ENCODE measurements at places on chromosomes 5 and 9. TPM values are rescaled to one million over a fixed set of nuclear protein-coding genes. Genes with fewer than 3 reads are reported as not detected.

Gene ANKRD55
- not detected for total RNA-seq

Gene SCGB3A2
- not detected for total RNA-seq

Gene ZNF883
- total RNA-seq: 2.7 TPM

Gene MAN1B1
- 45.4 TPM for total RNA-seq

Gene LCN9
- 0.78 TPM for total RNA-seq

Gene KCTD16
- 2.8 TPM for total RNA-seq

Gene TRPM3
- total RNA-seq: 1.3 TPM

Gene AK8
- total RNA-seq: 0.99 TPM

Gene BHMT2
- 0.33 TPM for total RNA-seq

Gene CEL
- total RNA-seq: 0.79 TPM

Gene DAB2
- 1.6 TPM for total RNA-seq

Gene MLANA
- total RNA-seq: 1.1 TPM

Gene MYOT
- total RNA-seq: 0.38 TPM

Gene CERT1
- total RNA-seq: 16.8 TPM

Gene EMB
- 11.1 TPM for total RNA-seq

Gene PIGO
- 10.8 TPM for total RNA-seq

GRCh38 chr5:97095318-97095732, 47.1 kb downstream of the LIX1 start:
- ATAC-seq: no peak

GRCh38 chr5:128681096-128681495, 143.1 kb upstream of the FBN2 start:
- ATAC-seq: no peak

DNA sequence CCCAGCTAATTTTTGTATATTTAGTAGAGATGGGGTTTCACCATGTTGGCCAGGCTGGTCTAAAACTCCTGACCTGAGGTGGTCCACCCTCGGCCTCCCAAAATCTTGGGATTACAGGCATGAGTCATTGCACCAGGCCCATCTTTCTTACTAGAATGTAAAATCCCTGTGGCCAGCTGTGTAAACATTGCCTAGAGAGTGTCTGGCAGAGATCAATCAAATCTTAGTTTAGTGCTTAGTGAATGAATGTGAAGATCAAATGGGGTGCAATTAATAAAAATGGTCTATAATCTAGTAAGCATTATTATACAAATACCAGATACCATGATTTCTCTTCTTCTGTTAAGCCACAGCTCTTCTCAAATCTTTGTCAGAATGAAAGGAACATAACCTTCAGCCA, 289.9 kb downstream of the KCTD16 start:
- ATAC-seq: no peak

- ATAC-seq: no peak
These were observed 369.0 kb downstream of the ACTL7B start for GRCh38 chr9:108486831-108487230.

GRCh38 chr9:126842977-126843799, 17.3 kb upstream of the ZBTB34 start:
- no peak for ATAC-seq

DNA sequence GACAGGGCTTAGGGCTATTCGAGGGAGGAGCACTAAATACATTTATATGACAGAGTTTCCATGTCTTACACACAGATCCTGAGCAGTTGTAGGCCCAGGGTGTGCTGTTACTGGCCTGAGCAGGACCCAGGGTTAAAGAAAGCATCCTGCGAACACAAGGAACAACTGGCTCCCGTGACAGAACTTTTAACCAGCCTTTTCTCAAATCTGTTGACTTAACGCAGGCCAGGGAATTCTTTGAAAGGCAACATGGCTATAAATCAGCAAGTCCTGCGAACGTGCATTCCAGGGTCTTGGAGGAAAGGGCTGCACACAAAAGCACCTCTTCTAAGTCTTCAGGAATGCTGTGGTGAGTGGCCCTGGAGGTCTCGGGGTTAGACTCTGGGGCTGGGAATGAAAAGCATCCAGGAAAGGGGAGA, 45.2 kb upstream of the ANKRD55 start:
- peak; percentile 86 for ATAC-seq

DNA sequence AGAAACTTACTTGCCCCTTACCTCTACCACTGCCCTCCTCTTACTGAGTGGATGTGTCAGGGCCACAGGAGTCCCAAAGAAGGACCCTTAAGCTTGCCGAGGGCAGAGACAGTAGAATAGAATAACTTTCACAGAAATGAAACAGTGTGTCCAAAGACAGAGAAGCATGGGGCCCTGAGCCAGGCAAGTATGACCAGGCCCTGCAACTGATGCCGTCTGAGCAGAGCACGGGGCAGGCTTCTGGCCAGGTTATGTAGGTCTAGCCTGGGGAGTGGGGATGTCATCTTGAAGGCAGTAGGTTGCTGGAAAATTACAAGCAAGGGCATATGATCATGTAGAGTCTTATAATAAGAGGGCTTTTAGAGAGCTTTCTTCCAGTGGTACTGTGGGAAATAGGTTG, 415.4 kb downstream of the KDM4C start:
- no peak for ATAC-seq

GRCh38 chr5:68369457-68370125, 154.0 kb downstream of the PIK3R1 start:
- no peak for ATAC-seq

GRCh38 chr9:89952401-89952800, 347.6 kb downstream of the GADD45G start:
- no peak for ATAC-seq

DNA sequence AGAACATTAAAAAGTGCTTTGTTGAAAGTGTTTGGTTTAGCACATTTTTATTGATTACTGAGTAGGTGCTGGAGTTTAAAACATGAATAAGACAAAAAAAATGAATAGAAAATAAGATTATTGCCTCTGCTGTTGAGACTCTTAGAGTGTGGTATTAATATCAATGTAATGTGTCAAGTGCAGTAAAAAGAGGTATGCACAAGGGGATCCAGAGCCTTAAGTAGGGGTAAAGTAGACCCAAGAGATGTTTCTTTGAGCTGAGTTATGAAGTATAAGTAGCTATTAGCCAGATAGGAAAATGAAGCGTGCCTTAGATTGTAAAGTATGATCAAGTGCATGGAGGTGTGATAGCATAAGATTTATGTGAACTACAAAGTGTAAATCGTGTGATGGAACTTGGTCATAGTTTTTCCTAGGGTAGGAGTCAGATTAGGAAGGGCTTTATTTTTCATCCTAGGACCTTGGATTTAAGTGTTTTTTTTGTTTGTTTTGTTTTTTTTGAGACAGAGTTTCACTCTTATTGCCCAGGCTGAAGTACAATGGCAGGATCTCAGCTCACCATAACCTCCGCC, 45.2 kb downstream of the NSD1 start:
- ATAC-seq: no peak

- ATAC-seq: no peak
These were observed 612.5 kb downstream of the EFNA5 start for GRCh38 chr5:107058235-107058634.

- no peak for ATAC-seq
These were observed 93.4 kb downstream of the LMX1B start for GRCh38 chr9:126707083-126707482.

DNA sequence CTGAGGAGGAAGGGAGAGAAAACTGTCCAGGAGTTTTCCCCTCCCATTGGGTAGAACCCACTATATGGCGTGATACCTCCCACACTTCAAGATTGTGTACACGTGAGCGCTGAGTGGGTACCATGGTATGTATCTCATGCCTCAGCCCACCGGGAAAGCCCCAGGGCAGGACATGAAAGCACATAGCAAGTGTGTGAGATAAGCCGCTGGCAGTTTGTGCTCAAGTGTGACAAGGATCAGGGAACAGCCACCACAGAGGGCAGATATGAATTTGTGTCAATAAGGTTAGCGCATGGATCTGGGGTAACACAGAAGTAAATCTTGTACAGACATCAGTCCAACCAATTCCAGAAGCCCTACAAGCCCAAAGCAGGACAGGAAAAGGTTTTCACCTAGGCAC, 42.6 kb upstream of the NAA35 start:
- no peak for ATAC-seq

DNA sequence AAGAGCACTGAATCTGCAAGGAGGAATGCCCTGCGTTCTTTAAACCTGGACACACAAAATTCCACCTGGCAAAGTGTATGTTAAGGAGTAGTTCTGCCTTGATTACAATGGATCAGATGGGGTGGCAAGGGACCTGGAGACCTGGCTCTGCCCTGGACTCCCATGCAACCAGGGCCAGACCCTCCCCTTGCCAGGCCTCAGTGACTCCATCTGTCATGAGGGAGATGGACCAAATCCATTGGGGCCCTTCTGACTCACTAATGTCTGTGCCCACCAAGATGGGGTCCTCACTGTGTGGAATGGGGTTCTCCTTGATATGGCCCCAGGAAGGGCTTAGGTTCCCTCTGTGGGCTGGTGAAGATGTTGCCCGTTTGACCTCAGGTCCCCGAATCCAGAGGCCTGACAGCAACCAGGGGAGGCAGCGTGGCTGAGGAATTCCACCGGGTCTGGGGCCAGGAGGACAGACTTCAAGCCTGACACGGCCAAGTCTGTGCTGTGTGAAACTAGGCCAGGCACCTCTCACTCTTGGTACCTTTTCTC, 100.3 kb downstream of the PAX5 start:
- ATAC-seq: no peak

DNA sequence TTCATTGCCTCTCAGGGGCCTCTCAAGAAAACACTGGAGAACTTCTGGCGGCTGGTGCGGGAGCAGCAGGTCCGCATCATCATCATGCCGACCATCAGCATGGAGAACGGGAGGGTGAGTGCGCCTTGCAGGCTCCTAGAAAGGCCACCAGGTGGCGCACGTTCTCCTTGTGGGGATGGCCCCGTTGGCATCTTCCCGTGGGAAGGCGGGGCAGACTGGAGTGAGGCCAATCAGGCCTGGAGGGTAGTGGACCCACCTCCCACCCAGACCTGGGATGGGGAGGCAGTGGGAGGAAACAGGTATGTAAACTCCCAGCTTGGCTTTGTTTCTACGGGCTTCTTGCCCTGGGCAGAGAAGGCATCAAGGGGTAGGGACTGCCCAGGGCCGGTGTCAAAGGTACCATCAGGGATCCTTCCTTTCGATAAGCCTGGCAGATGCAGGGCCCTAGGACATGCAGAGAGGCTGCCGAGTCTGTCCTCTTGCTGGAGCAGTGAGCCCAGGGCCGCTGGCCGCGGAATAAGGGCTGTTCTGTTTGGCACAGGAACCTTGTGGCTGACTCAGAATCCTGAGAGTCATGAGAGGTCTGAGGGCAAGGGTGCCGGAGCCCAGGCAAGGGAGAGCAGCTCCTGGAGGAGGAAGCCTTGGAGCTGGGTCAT, 18.9 kb upstream of the SPTLC1 start:
- ATAC-seq: peak; percentile 85

DNA sequence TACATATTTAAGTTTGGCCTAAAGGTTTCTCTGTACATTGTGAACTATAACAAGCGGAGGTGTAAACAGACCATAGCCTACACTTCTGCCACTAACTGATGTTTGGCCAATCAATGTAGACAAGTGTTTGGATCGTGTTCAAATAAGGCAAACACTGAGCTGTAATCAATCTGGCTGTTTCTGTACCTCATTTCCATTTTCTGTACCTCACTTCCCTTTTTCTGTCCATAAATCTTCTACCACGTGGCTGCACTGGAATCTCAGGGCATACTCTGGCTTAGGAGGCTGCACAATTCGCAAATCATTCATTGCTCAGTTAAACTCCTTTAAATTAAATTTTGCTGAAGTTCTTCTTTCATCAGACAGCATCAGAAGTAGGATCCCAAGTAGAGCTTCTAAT, 140.9 kb downstream of the SLC25A46 start:
- no peak for ATAC-seq

- peak; percentile 31 for ATAC-seq
These were observed 113.4 kb downstream of the FRMD3 start for GRCh38 chr9:83424831-83425230.

DNA sequence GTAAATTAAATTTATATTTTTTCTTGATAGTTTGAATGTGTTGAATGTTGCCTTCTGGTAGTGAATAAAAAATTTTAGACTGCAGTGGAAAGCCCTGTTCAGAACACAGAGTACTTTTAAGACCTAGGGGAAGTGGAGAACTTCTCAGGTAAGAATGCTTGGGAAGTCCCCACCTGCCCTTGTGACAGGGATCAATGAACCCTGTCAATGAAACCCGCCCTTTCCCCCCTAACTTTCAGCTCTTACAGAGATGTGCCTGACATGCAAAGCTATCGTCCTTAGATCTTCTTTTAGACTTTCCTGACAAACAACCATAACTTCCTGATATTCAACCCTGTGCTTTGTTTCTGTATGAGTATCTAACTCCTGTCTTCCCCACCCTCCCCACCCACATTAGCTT, 562.7 kb downstream of the TLE4 start:
- ATAC-seq: no peak

- ATAC-seq: no peak
These were observed 40.5 kb upstream of the LPCAT1 start for GRCh38 chr5:1564182-1564748.

GRCh38 chr9:127557466-127557869, 54.6 kb upstream of the STXBP1 start:
- peak; percentile 10 for ATAC-seq

- ATAC-seq: no peak
These were observed 5.9 kb upstream of the ZFP62 start for GRCh38 chr5:180866985-180867384.

GRCh38 chr5:54526604-54527288, 9.2 kb downstream of the SNX18 start:
- ATAC-seq: no peak

DNA sequence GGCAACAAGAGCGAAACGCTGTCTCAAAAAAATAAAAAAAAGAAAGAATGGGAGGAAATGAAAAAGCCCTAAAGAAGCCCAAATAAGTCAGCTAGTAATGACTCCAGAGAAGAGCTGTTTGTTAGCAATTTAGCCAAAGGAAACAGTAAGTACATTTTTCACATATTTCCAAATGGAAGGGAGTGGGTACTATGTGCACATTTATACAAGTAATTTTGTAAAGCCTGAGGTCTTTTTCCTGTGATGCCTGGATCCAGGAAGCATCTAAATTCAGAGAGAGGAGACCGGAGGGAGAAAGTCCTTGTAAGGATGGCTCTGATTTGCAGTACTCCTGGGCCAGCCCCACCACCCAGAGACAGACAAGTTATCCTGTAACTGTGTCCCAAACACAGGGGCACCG, 14.7 kb downstream of the FBP1 start:
- ATAC-seq: no peak

GRCh38 chr9:124855944-124856765, 2.9 kb downstream of the WDR38 start:
- no peak for ATAC-seq

GRCh38 chr5:157568720-157569119, 6.9 kb downstream of the ADAM19 start:
- no peak for ATAC-seq

DNA sequence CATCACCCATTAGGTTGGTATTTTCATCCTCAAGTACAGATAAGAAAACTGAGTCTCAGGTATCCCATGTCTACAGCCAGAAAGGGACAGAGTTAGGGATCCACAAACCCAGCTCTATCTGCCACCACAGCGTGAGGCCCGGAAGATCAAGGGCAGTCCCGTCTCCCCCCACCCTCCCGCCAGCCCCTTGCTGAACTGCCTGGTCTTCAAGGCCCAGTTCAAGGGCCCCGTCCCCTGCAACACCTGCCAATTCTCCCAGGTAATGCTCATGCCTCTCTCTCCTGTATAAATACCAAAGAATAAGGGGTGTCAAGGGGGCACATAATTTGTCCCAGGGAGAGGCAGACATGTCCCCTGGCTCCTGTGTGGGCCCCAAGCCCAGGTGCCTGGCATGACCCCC, 50.7 kb downstream of the AK8 start:
- no peak for ATAC-seq

GRCh38 chr5:31771500-31771899, 132.6 kb downstream of the PDZD2 start:
- no peak for ATAC-seq

GRCh38 chr9:1794547-1795270, 220.4 kb upstream of the SMARCA2 start:
- no peak for ATAC-seq

GRCh38 chr9:127224883-127225739, 39.5 kb upstream of the GARNL3 start:
- ATAC-seq: peak; percentile 85

Data from motor neuron (in vitro differentiated cells).